Osteoblast (primary cell): ENCODE measurements at places on chromosomes 16 and 17. TPM values are rescaled to one million over a fixed set of nuclear protein-coding genes. Genes with fewer than 3 reads are reported as not detected.

Gene PLD6
- 1.4 and 2.7 TPM in 2 replicates for total RNA-seq

GRCh38 chr16:48831076-48831722, 221.2 kb upstream of the N4BP1 start:
- no peak for DNase-seq

DNA sequence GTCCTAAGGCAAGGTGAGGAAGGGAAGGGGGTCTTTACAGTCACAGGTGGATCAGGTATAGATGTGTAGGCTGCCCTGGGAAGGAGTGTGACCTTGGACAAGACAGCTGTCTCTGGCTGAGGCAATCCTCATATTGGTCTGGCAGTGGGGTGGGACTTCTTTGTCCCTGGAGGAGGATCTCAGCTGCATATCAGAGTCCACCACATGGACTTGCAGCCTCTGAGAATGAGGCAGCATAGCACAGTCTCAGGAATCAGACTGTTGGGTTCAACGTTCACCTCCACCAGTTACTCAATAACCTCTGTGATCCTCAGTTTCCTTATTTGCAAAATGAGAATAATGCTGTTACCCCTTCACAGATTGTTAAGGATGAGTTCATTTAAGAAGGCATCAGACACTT, 33.4 kb downstream of the ACSM2A start:
- no peak for DNase-seq

Gene PIK3R6
- not detected in 2 replicates for total RNA-seq

DNA sequence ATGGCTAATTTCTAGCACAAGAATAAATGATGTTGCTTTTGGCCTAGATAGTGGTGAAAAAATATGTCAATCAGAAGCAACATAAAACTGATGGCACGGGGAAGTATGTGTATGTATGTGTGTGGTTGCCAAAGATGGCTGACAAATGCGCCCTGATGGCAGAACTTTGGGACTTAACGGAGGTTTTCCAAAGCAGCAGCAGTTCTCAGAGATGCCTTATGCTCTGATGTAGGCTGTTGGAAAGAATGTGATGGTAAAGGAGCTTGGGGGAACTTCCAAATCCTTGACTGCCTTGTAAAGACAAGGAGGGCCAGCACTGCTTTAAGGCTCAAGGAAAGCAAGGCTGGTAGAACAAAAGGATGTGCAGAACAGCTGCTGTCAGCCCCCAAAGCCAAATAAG, 16.0 kb downstream of the KCTD19 start:
- DNase-seq: peak; percentile 31

DNA sequence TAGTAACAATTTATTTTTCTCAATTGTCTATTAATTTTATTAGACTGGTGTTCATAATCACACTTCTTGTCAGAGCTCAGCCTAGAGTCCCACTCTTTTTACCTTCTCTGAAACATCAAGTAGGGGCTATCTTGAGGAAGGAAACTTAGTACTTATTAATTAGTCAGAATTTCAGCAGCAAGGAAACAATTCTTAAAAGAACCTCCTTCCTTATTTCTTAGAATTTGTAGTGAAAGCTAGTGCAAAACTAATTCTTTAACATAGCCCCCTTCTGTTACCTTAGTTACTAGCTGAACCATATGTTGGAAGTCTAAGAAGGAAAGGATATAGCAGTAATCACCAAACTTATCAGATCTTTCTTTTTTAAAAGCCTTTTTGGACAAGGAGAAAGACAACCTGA, 35.2 kb downstream of the MAP2K4 start:
- DNase-seq: no peak

GRCh38 chr16:72858665-72859493, 189.0 kb downstream of the ZFHX3 start:
- peak; percentile 83 for DNase-seq
